CD4-positive, CD25-positive, alpha-beta regulatory T cell (primary cell): ENCODE measurements at places on chromosomes 1 and 21.

DNA sequence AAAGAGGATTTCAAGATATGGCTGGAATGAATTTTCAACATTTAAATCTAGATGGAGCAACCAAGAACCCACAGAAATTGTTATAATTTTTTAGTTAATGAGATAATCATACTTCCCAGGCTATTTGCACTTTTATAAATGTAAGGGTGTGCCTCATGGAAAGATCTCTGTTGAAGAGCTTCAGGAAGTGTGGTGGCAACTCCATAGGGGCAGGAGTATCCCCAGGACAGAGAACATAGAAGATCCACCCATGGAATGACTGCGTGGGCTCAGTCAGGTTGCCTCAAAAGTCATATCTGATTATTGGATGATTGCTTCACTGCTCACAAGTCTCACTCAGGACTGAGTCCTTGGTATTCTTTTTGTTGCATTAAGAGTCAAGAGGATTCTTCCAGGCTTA lies 167.4 kb upstream of the KIAA0040 start:
- DNase-seq: no peak

GRCh38 chr21:42356046-42356445 lies 5.3 kb upstream of the TFF2 start:
- DNase-seq: no peak

- no peak for DNase-seq
Observed at GRCh38 chr1:44361478-44361877, 6.4 kb upstream of the ERI3 start.

- peak; percentile 20 for DNase-seq
Observed at GRCh38 chr21:25283720-25284119, 323.6 kb downstream of the MRPL39 start.

DNA sequence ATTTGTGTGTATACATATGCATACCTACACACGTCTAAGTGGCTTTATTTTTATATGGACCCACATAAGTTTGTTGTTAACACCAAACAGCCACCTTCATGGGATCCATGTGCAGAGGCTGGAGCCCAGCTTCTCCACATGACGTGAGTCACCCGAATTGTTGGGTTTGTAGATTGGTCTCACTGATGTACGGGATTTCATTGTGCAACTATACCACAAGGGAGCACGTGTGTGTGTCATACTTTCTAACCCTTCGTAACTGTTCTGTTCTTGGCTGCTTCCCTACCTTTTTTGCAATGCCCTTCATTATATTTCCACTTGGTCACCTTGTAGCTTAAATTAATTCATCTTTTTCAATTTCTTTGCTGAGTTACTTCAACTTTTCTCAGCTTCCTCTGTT lies 21.0 kb downstream of the SPRTN start:
- DNase-seq: no peak

DNA sequence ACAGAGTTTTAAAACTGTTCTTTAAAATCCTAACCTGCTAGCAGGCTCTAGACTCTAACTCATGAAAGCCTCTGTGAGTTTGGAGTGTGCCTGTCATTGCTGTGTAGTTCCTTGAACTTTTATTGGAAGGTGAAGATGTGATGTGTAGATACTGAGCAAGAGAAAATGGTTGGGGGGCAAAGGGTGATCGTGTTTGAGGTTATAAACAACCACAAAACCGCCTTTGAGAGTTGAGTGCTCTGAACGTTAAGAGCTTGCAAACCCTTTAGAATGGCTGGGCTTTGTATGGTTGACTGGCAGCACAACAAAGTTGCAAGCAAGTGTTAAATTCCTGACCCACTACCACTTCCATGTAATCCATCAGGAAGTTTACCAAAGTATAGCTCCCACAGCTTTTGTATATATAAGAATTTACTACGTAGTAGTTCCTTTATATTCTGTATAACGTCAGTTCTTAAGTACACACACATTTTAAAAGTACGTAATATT lies 19.6 kb downstream of the BACE2 start:
- DNase-seq: no peak
